Chondrocyte (in vitro differentiated cells): ENCODE measurements at places on chromosomes 11 and 22.

- DNase-seq, result no peak
These were observed 30.4 kb downstream of the POU2F3 start for GRCh38 chr11:120270386-120270785.

- no peak for DNase-seq
These were observed 139.8 kb downstream of the TTC17 start for GRCh38 chr11:43498561-43498960.

- peak; percentile 68 for DNase-seq
These were observed 552.8 kb downstream of the BRD1 start for GRCh38 chr22:49274754-49275380.

DNA sequence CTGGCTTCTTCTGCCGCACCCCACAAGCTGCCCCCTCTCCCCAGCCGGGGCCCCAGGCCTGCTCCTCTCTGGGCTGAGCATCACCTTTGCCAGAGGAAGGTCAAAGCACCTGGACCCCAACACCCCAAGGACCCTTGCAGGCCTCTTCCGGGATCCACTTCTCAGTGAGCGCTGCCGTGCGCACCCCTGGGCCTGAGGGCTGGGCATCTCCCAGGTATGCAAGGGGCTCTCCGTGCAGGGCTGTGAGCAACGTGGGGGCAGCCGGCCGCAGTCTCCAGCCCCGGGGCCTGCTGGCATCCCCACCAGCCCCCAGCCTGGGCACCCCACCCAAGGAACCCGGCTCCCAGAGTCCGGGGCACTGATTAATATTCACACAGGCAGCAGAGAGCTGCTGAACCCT is 64.0 kb downstream of the BRD1 start:
- peak; percentile 72 for DNase-seq

- peak; percentile 84 for DNase-seq
These were observed 1.2 kb downstream of the PHLDA2 start for GRCh38 chr11:2927851-2928604.

- DNase-seq, result peak; percentile 70
These were observed 960.6 kb downstream of the BRD1 start for GRCh38 chr22:48866906-48867681.
